ENCODE measurements at places on chromosomes 6 and 20.

GRCh38 chr20:2822073-2822472 lies 5.9 kb downstream of the TMEM239 start:
- no peak overlapping the region for H3K4me3 ChIP-seq
- H3K4me1 ChIP-seq = no peaks in the 10 kb centered on the region
- peaks cover 38% of the 10 kb centered on the region for H3K27me3 ChIP-seq
- peak; percentile 75 for DNase-seq
- H3K27ac ChIP-seq = no peak overlapping the region
- no peaks in the 10 kb centered on the region for H3K36me3 ChIP-seq

GRCh38 chr6:166959911-166960608 lies 3.7 kb upstream of the RNASET2 start:
- H3K4me1 ChIP-seq = no peaks in the 10 kb centered on the region
- H3K27ac ChIP-seq = no peak overlapping the region
- peaks cover 2% of the 10 kb centered on the region for H3K27me3 ChIP-seq
- H3K36me3 ChIP-seq = no peaks in the 10 kb centered on the region
- no peak for DNase-seq
- H3K4me3 ChIP-seq = no peak overlapping the region

DNA sequence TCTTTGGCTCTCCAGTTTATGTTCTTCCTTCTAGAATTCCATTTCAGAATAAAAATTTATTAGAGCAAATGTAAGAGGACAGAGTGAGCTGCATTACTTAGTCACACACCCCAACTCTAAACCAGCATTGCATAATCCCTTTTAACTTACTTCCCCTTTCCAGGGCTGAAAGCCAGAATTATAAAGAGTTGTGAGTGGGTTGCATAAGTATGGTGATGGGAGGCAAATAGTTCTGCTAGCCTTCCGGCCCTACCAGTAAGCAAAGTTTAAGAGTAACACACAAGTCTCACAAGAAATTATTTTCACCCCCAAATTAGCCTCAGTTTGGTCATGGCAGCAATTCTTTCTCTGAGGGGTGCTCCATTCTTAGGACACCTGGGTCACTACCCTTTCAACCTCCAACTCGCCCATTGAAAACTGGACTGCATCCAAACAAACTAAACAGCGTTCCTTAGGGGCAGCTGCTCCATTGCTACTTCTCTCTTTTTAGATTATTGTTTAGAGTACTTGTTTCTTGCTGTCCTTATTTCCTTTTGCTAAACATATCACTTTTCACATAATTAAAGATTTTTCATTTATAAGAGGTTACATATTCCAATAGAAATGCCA lies 1.6 kb downstream of the KIAA0408 start:
- H3K27ac ChIP-seq = no peak overlapping the region
- DNase-seq = no peak
- no peaks in the 10 kb centered on the region for H3K27me3 ChIP-seq
- H3K4me3 ChIP-seq = no peak overlapping the region
- H3K36me3 ChIP-seq = no peaks in the 10 kb centered on the region
- H3K4me1 ChIP-seq = peaks cover 22% of the 10 kb centered on the region

DNA sequence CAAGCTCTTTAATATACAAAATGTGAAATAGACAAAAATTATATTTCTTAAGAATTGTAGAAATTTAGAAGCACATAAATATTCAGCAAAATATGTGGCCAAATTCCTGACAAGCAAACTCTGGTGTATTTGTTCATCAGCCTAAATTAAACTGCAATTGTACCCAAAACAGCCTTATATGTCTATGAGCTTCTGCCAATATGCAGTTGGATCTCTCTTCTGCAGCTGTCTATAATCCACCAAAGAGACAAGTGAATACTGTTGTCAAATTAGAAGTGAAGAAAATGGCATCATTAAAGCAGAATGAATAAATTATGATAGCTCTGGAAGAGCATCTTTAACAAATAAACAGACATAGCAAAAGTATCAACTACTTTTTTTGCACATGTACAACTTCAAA lies 755.7 kb downstream of the GRIK2 start:
- no peak for DNase-seq
- H3K4me3 ChIP-seq = no peak overlapping the region
- H3K27me3 ChIP-seq = no peaks in the 10 kb centered on the region
- no peaks in the 10 kb centered on the region for H3K4me1 ChIP-seq
- H3K27ac ChIP-seq = no peak overlapping the region
- H3K36me3 ChIP-seq = no peaks in the 10 kb centered on the region

DNA sequence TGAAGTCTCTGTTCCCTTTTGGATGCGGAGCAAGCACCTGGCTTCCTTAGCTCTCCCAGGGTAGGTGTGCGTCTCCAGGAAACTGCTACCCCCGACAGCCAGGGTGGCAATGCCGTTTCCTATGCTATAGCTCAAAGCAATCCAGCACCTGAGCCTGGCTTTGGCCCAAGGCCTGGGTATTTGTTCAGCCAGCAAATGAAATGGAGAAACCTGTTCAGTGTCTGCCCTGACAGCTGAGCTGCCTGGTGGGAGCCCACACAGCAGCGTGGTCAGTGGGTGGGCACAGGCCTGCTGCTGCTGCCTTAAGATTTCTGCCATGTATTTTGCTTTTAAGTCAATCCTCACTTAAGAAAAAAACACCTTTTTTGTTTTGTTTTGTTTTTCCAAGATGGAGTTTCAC lies 13.7 kb downstream of the SPATA2 start:
- H3K4me3 ChIP-seq = no peak overlapping the region
- H3K36me3 ChIP-seq = peaks cover 15% of the 10 kb centered on the region
- no peaks in the 10 kb centered on the region for H3K4me1 ChIP-seq
- H3K27me3 ChIP-seq = no peaks in the 10 kb centered on the region
- peak; percentile 32 for DNase-seq

- no peak overlapping the region for H3K4me3 ChIP-seq
- H3K36me3 ChIP-seq = no peaks in the 10 kb centered on the region
- H3K4me1 ChIP-seq = no peaks in the 10 kb centered on the region
- no peaks in the 10 kb centered on the region for H3K27me3 ChIP-seq
- no peak overlapping the region for H3K27ac ChIP-seq
Measured at GRCh38 chr6:130776287-130776925, 50.8 kb upstream of the SMLR1 start.

DNA sequence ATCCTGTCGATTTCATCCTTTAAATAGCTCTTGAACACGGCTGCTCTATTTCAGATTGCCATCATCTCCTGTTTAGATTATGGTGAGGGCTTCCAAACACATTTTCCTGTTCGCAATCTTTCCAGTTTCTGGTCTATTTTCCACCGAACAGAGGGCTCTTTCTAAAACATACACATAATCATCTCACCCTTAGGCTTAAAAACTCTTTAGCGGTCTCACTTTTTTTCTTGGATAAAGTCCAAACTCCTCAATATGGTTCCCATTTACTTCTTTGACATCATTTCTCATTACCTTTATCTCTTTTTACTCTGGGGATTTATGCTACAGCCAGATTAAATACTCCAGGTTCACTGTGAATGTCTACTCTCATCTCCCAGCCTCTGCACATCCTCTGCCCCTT lies 103.4 kb upstream of the STMND1 start:
- no peaks in the 10 kb centered on the region for H3K27me3 ChIP-seq
- DNase-seq = no peak
- no peak overlapping the region for H3K27ac ChIP-seq
- H3K4me1 ChIP-seq = no peaks in the 10 kb centered on the region
- H3K36me3 ChIP-seq = no peaks in the 10 kb centered on the region

- no peaks in the 10 kb centered on the region for H3K36me3 ChIP-seq
- H3K4me1 ChIP-seq = no peaks in the 10 kb centered on the region
- peak overlapping the region; percentile 43 for H3K4me3 ChIP-seq
- DNase-seq = no peak
- H3K27ac ChIP-seq = no peak overlapping the region
Measured at GRCh38 chr6:168441434-168442391, 729 bp downstream of the SMOC2 start.

- H3K27me3 ChIP-seq = no peaks in the 10 kb centered on the region
- H3K36me3 ChIP-seq = no peaks in the 10 kb centered on the region
- no peak overlapping the region for H3K4me3 ChIP-seq
- no peaks in the 10 kb centered on the region for H3K4me1 ChIP-seq
Measured at GRCh38 chr6:67815623-67816022, 819.5 kb upstream of the ADGRB3 start.

DNA sequence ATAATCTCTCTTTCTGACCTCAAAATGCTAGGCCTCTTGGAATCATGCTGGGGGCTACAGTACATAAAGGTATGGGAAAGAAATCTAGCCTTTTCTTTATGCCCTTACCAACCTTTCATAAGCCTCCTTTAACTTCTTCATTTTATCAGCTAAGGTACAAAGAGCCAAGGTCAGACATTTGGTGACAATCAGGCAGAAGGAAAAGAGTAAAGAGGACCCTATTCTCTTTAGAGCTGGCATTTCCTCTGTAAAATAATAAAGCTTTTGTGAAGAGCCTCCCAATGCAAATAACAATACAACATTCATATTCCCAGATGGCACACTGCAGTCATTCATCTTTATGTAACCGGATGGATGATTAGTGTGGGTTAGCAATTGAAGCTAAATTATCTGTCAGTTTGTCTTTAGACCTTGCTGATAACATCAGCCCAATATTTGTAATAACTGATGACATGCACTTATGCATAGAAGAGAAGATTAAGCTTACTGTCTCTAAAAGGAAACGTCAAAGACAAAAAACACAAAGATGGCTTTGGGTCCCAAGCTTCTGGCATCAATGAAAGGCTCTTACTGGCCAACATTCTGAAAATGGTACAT lies 163.1 kb downstream of the IBTK start:
- no peaks in the 10 kb centered on the region for H3K36me3 ChIP-seq
- no peak overlapping the region for H3K4me3 ChIP-seq
- H3K27me3 ChIP-seq = no peaks in the 10 kb centered on the region
- DNase-seq = no peak

DNA sequence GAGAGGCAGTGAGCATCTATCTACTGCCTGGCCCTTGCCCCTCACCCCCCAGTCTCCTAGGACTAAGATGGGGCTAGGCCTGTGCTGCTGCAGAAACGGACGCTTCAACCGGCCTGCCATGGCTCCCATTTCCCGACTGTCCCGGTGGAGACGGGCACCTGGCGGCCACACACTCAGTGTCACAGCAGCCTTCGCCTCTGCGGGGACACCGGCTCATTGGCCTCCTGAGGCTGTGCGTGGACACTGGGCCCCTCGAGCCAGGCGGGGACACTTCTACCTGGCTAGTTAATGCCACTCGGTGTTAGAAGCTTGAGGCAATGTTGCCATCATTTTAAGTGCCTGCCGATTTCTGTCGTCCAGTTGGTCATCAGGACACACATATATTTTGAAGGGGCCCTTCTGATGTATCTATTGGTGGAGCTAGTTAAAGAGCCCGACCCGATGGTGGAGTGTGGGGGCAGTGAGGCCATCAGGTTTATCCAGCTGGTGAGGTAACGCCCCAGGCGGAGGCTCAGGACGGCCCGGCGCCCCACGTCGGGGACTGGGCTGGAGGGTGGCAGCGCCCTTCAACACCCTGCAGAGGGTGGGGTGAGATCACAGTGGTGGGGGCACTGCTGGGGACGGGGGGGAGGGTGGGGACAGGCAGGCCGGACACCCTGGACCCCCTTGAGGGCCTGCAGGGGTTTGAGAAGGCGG lies 58.9 kb upstream of the GATA5 start:
- no peak for DNase-seq
- H3K27ac ChIP-seq = no peak overlapping the region
- H3K4me3 ChIP-seq = no peak overlapping the region
- peaks cover 29% of the 10 kb centered on the region for H3K4me1 ChIP-seq

GRCh38 chr6:148177589-148178233 lies 164.9 kb upstream of the SASH1 start:
- no peaks in the 10 kb centered on the region for H3K27me3 ChIP-seq
- H3K27ac ChIP-seq = no peak overlapping the region
- H3K4me3 ChIP-seq = no peak overlapping the region
- no peaks in the 10 kb centered on the region for H3K4me1 ChIP-seq

GRCh38 chr6:137002505-137002904 lies 42.3 kb downstream of the IL20RA start:
- no peaks in the 10 kb centered on the region for H3K4me1 ChIP-seq
- no peaks in the 10 kb centered on the region for H3K36me3 ChIP-seq
- no peak overlapping the region for H3K4me3 ChIP-seq
- H3K27ac ChIP-seq = no peak overlapping the region
- H3K27me3 ChIP-seq = no peaks in the 10 kb centered on the region

GRCh38 chr6:144840619-144841018 lies 555.5 kb downstream of the UTRN start:
- DNase-seq = no peak
- no peaks in the 10 kb centered on the region for H3K4me1 ChIP-seq
- peaks cover 18% of the 10 kb centered on the region for H3K36me3 ChIP-seq
- H3K27me3 ChIP-seq = no peaks in the 10 kb centered on the region
- H3K4me3 ChIP-seq = no peak overlapping the region

All from cardiac muscle cell (in vitro differentiated cells and primary cell).